Stimulated activated naive CD4-positive, alpha-beta T cell treated with Interleukin-2 at 50 U/mL for 16 hours (primary cell): ENCODE measurements at places on chromosomes 11 and 22.

- DNase-seq = no peak
Measured at GRCh38 chr11:643849-644738, 7.0 kb downstream of the DRD4 start.

- no peak for DNase-seq
Measured at GRCh38 chr11:60251485-60252212, 8.7 kb upstream of the MS4A4E start.

- no peak for DNase-seq
Measured at GRCh38 chr11:117520201-117520600, 192.5 kb downstream of the CEP164 start.

GRCh38 chr11:119202554-119202953, 3.6 kb upstream of the CBL start:
- DNase-seq = no peak

DNA sequence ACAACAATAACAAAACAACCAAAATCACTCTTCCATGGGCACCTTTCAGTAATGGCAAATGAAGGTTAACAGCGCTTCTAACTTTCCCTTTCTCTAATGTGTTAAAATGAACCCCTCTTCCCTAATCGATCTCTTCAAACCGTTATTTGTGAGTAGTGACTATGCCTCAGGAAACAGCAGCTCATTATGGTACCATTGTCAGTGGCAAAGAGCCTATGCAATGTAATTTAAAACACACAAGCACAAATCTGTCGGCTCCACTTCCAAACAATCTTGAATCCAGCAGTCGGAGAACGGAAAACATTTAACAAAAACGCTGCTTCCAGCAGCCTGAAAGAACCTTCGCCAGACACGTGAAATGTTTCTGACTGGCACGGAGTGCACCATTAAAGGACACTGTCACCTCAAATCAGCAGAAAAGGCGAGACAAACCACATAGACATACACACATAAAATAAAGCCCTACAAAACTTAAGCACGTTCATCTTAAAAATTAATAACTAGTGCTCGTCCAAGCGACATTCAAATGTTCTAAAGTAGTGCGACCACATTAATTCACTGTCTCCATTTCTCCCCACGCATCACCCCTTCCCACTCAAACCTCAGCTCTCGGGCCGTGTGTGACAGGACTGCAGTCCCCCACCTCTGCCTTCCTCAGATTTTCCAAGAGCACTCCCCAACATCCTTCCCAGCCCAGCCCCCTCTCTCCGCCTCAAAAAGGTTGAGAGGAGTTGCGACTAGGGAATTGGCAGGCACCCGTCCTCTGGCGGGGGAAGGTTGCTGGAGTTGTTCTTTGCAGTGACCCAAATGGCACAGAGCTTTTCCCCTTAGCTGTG, 748 bp downstream of the RAB30 start:
- peak; percentile 34 for DNase-seq

- no peak for DNase-seq
Measured at GRCh38 chr11:132876239-132876638, 656.1 kb downstream of the OPCML start.

- DNase-seq = no peak
Measured at GRCh38 chr11:59954219-59954847, 9.5 kb upstream of the OOSP4A start.

GRCh38 chr11:78699609-78700135, 125.0 kb upstream of the NARS2 start:
- no peak for DNase-seq

DNA sequence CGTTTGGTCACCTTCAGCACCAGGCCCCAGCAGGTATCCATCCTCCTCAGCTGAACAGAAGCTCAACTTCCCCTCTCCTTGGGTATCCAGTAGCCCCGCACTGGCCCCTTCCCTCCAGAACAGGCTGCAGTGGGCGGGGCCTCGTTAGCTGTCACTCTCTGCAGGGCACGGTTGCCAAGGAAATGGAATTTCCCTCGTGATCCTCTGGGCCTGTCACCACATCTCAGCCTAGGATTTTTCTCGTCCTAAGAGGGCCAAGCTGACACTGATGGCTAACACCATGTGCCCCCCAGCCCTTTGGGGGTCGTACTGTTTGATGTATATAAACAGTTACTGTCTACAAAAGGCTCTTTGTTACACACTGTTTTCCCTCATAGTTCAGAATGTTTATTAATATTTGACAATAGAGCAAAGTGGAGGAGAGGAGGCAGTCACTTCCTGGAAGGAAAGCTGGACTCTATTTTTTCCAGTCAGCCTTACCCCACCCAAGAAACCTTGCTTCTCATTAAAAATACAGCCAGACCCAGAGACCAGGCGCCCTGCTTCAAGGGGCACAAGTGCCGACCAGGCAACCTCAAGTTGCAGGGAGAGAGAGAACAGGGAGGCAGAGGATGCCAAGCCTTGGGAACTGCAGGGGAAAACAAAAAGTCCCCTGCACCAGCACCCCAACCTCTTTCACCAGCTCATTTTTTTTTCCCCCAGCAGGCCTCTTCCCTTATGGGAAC, 44.5 kb downstream of the FEZ1 start:
- DNase-seq = no peak

- DNase-seq = no peak
Measured at GRCh38 chr11:93718057-93718563, 23.2 kb downstream of the TAF1D start.

GRCh38 chr11:79668575-79668974, 227.7 kb upstream of the TENM4 start:
- no peak for DNase-seq

GRCh38 chr22:36355362-36355761, 32.4 kb downstream of the MYH9 start:
- no peak for DNase-seq

GRCh38 chr11:126683766-126684728, 316.5 kb downstream of the KIRREL3 start:
- no peak for DNase-seq

DNA sequence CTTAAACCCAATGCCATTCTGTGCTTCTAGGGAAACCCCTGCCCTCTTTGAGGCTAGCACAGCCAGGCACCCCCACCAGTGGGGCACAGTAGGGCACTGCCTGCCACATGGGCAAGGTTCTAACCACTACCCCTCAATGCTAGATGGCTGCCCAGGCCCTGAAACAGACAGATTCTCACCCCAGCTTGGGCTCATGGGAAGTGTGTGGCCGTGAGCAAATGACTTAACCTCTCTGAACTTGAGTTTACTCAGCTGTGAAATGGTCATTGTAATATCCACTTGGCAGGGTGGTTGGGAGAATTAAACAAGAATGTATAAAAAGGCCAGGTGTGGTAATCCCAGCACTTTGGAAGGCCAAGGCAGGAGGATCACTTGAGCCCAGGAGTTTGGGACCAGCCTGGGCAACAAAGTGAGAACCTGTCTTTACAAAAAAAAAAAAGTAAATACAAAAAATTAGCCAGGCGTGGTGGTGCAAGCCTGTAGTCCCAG, 22.4 kb downstream of the C22orf23 start:
- no peak for DNase-seq

DNA sequence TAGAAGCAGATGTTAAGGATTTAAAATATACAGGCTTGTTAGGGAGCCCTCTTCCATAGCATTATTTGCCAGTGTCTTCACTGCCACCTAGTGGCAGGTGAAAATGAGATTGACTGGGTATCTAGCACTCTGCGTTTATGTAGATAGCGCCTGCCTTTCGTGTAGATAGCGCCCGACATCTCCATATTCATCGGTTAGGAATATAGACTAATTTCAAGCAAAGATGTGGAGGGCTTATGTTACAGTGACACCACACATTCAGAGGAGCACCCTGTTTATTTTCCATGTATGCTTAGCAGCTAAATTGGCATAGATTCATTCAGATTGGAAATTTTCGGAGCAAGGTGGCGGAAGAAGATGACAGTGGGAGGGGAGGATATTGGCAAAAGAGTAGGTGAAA, 72.0 kb downstream of the SLC5A12 start:
- no peak for DNase-seq

- DNase-seq = no peak
Measured at GRCh38 chr11:67691149-67691548, 16.7 kb upstream of the ALDH3B2 start.

DNA sequence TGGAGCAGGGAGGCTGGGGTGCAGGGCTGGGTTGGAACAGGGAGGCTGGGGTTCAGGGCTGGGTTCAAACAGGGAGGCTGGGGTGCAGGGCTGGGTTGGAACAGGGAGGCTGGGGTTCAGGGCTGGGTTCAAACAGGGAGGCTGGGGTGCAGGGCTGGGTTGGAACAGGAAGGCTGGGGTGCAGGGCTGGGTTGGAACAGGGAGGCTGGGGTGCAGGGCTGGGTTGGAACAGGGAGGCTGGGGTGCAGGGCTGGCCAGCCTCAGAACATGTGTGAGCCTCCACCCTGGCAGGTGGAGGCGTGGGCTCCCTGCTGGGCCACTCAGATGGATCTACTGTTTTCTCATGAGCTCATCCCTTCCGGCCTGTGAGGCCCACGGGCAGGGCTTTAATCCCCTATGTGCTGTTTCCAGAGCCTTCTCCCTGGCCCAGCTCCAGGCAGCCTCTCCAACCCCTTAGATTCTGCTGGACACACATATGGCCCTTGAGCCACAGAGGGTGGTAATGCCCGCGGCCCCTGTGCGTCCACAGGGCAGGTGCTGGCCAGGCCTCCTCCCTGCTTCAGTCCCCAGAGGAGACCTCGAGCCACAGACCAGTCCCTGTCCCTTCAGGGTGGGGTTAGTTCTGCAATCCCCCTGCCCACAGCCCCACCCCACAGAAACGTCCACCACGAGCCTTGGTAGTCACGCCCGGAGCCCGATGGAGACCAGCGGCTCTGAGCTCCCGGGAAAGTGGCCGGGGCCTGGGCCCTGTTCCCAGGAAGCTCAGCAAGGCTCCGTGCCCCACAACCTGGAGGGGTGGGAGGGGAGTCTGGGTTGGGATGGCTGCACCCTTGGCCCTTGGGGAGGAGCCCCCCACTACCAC, 197.9 kb downstream of the BRD1 start:
- DNase-seq = no peak

GRCh38 chr11:95547186-95547585, 242.4 kb downstream of the FAM76B start:
- no peak for DNase-seq

DNA sequence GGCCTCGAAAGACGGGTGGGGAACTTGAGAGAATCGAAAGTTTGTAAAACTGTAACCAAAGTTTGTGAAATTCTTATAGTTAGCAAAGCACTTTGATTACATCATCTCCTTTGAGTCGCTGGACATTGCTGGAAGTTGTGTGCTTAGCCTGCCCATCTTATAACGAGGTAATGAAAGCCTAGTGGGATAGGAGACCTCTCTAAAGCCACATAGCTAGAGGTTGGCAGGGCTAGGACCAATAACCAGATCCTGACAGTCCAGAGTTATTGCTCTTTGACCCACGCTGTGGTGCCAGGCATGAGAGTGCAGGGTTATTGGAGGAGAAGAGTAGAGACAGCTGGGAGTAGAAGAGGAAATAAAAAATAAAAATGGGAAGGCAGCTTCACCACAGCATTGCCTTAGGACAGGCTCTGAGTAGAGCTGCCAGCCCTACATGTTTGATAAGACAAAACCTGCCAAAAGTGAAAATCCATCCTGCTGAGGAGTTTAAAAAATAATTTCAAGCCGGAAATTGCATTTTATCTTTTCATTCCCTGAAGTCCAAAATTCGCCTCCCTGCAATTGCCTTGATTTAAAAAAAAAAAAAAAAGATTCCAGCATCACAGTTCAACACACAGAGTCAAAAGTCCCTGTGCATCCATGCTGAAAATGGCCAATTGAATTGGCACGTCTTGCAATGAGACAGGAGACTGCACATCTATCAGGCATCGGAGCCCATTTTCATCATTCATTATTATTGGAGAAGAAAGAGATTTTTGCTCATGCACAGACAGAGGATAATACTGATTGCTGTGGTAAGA, 225.5 kb upstream of the POU2AF2 start:
- DNase-seq = no peak

DNA sequence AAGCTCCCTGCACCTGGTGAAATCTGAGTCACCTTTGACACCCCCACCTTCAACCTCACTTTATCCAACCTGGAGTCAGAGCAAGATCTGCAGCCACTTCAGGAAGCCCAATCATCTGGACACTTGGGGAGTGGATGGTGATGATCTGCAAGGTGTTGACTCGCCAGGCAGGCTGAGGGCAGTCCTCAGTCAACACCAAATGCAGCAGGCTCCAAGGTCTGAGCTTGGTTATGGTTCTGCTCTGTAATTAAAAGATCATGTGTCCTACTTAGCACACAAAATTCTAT, 446.9 kb downstream of the BRD1 start:
- no peak for DNase-seq

DNA sequence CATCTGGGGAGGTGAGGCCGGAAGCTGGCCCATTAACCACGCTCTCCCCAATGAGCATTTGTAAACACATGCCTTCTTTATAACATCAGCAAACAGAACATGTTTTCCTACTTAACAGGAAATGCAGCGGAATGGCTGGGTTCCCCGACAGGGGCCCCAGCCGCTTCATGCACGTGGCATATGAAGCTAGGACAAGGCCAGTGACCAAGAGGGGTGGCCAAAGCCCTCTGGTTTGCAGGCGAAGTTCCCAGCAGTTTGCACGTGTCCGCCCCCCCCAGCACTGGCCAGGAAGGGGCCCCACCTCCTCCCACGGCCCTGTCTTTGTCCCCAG, 38.7 kb upstream of the LINC01488 start:
- no peak for DNase-seq

DNA sequence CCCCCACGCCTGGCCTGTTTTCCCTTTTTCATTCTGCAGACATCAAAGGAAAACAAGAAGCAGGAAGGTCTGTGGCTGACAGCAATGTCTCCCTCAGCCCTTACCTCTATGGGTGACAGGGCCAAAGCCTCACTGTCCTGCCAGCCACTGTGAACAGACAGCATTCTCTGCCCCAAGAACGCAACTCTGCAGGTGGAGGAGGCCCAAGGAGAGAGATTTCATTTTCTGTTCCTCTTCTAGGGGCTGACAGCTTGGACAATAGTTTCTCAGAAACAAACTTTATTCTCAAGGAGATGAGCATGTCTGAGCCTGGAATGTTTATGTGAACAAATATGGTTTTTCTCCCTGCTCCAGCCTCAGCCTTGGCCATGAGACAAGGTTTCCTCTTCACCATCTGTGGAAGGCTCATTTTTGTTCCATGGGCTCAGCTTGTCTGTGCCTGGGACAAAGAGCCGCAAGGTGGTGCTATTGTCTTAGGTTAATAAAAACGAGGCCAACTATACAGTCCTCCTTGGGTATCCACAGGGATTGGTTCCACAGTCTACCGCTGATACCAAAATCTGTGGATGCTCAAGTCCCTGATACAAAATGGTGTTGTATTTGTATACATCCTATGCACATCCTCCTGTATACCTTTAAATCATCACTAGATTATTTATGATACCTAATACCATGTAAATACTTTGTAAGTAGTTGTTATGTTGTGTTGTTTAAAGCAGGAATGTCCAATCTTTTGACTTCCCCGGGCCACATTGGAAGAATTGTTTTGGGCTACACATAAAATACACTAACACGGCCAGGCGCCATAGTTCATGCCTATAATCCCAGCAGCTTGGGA, 5.8 kb downstream of the PIWIL3 start:
- no peak for DNase-seq

- no peak for DNase-seq
Measured at GRCh38 chr11:32081129-32081641, 9.7 kb upstream of the RCN1 start.
